Omental fat pad (tissue), 4 donors: ENCODE measurements at places on chromosomes 6 and 20.

DNA sequence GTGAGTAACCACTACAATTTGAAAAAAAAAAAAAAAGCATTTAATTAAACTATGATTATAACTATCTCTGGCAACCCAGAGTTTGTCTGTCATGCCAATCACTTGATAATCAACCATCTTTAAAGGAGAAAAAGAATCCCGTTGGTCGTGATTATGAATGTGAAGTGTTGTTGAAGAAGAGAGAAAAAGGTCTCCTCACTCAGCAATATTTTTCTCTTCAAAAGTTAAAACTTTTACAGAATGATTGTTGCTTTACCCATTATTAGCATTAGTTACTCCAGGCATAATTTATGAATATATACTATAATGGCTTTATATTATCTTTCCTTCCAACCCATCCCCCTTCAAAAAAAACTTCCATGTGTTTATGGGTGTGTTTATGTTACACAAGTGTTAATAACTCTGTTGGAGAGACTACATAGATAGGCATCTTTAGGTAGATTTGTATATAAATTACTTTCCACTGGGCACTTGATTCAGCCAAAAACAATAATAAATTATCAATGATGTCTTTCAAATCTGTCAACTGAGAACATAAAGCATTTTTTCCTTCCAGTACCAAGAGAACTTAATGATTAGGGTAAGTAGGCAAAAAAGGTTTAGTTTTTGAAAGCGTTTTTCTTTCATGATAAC is 5.1 kb downstream of the BMP5 start:
- DNase-seq: no peak

- DNase-seq: no peak
Observed at GRCh38 chr6:76861403-76861802, 601.9 kb downstream of the HTR1B start.

DNA sequence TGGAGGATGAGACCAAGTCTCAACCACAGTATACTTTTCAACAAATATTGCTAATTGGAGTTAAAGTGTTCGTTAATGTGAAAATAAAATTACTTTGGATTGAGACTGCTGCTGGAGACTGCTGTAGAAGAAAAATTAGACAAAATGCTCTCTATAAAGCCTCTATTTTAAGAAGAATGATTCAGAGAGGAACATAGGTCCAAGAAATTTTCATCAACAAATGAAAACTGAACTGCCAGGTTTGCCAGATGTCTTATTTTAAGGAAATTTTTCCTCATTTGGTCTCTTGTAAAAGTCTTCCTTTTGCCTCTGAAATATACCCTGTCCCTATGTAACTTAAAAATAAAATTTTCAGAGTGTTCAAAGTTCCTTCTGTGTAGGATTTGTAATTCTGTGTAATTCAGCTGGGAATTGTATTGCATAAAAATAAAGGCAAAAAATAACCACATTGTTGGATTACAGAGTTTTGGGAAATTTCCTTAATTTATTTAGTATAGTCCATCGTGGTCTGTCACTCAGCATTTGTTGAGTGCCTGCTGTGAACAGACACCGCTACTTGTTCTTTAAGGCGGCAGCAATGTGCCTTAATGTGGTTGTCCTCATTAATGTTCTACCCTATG is 27.4 kb downstream of the ANKS1A start:
- DNase-seq: no peak

DNA sequence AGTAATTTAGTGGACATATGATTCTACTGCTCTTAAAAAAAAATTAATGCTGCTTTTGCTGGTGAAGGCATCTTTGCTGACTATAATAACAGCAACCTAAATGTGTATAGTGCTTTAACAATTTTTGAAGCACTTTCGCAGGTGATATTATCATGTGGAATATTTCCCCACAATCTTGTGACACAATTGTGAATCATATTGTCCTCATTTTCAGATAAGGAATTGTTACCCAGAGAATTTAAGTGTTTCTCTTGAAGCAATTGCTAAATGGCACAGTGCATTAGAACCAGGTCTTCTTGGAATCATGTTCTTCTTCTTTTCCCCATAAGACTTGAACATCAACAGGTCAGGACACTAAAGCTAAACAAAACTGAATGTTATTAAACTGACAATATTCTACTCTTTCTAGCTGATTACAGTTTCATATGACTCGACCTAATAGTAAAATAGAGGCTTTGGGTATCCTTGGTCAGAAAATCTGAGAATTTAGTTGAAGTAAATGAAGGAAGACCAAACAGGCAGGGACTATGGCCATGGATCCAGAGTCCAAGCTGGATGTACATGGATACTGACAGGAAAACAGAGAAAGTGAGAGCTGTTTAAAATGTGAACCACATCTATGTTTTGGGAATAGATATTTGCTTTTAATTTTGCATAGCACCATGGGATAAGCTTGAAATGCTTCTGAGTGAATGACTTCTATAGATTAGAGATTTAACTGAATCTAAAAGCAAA is 121.8 kb upstream of the SLC35B3 start:
- no peak for DNase-seq

DNA sequence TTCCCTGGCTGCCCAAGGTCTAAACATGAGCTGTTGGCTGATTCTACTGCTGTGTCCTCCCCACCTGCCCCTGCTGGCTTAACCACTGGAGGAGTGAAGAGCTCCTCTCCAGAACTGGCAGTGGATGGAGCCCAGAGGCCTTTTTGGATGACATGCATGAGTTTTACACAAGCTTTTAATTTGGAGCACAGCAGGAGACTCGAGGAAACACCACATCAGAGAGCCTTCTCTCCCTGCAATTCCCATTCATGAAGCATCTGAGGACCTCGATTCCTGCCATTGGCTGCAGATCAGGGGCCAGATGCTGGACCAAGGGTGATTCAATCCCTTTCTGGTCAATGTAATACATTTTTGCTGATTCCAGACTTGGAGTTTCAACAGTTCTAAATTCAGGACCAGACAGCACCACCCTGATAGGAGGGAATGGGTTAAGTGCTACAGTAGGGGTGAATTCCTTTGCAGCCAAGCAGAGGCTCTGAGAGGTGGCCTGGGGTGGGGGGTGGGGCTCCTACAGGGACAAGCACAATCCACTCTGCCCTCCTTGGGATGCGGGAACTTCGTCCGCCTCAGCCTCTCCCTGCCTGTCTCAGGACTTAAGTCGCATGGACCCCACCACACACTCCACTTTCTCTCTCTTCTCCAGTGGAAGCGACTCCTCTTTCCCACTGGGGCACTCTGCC is 599 bp upstream of the PSORS1C1 start:
- DNase-seq: no peak

- DNase-seq: no peak
Observed at GRCh38 chr20:61391812-61392520, 139.9 kb downstream of the CDH4 start.

DNA sequence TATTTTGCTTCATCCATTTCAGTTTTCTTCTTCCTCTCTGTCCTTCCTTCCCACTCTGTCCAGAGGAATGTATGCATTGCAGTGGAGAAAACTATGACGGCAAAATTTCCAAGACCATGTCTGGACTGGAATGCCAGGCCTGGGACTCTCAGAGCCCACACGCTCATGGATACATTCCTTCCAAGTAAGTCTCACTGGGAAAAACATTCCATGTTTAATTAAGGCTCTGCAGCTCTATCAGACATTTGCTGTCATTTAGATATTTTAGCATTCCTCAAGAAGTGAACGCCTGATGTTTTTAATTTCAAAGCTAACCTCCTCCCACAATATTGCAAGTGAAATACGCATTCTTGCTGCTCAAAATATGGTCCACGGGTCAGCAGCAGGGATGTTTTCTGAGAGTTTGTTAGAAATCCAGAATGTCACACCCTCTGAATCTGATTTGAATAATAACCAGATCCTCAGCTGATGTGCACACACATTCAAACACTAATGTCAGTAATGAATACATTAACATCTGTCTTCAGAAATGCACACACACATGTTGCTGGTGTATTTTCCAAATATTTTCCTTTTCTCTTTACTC is 12.8 kb downstream of the PLG start:
- no peak for DNase-seq

DNA sequence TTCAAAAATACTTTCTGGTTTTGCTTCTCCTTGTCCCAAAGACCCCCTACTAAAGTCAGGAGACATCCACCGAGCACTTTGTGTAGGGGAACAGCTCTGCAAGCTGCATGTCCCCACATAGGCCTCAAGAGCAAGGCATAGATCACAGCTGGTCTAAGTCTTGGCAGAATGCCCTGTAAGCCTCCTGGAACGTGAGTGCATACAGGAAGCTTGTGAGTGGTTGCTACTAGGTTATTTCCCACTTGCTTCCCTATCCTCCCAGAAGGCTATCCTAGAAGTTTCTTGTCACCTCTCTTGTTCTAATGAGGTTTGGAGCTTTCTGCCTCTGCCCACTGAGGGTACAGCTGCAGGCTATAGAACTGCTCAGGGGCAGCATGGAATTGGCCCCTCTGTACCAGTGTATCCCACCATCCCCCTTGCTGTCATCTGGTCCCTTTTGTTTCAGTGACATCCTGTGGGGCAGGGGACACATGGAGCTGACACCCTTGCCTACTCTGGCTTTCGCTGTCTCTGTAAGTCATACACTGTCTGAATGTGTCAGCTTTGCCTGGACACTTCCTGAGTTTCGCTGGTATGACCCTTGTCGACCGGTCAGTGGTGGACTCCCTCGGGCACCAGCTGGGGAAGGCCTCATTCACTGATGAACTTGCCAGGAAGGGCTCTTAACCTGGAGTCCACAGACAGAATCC is 35.6 kb upstream of the KCNK16 start:
- no peak for DNase-seq

- no peak for DNase-seq
Observed at GRCh38 chr6:109239651-109240321, 142.5 kb downstream of the CD164 start.

- DNase-seq: no peak
Observed at GRCh38 chr20:32352121-32352720, 5.9 kb upstream of the ASXL1 start.

DNA sequence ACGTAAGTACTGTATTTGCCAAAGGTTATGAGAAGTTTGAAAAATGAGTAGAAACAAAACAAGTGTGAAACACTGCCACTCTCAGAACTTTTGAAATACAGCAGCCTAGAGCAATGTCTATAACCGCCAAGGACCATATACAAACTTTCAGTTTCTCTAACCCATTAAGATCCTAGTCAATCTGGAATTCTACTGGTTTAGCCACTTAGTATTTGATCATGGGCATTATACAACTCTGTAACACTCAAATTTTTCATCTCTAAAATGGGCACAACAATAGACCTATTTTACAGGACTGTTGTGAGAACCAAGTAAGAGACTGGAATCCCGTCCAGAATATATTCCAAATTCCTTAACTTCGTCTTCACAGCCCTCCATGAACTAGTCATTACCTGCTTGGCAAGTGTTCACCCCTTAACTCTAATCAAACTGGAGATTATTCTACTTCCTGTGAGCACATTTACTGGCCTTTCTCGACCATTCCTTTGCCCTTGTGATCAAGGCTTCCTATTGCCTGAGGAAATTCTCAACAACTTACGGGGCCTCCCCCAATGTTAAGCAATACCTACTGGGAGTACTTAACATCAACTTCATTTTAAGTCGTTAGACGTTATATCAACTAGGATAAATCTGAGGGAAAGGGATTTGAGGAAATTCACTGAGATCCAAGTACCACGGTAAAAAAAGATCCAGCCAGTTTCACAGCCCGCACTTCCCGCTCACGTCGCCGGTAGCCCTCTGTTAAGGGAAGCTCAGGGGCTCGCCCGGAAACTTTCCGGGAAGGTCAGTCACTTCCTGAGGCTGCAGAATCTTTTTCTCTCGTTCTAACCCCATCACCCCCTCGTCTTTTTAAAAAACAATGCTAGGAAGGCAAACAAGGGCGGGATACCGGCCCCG is 1.1 kb downstream of the EIF2S2 start:
- no peak for DNase-seq

GRCh38 chr20:12152996-12153395 is 235.3 kb downstream of the BTBD3 start:
- DNase-seq: no peak

DNA sequence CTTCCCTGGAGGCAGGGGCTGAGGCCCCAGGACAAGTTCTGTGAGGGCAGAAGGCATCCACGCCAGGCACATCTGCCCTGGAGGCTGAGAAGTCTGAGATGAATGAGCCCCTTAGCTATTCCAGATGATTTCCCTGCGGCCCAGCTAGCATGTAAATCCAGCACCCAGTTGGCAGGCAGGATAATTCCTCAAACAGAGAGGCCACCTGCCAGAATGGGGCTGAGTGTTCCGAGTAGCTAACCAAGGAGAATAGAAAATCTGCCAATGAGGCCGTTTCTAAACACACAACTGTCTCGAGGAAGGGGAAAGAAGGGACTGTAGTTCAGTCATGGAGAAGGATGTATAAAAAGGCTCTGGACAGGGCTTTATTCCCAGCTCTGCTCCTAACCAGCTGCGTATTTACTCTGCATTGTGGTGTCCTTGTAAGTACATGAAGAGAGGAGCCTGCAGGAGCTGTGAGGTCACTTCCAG is 211.4 kb upstream of the CDYL start:
- DNase-seq: no peak

DNA sequence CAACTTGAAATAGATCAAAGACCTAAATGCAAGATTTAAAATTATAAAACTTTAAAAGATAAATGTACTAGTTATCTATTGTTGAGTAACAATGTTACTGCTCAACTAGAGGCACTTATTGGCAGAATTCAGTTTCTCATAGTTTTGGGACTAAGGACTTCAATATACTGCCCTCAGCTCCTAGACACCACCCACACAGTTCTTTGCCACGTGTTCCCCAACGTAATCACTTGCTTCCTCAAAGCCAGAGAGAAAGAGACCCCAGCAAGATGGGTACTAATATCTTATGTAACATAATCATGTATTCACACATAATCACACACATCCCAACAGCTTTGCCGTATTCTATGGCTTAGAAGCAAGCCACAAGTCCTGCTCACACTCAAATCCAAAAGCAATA is 50.3 kb upstream of the SLC22A16 start:
- no peak for DNase-seq

- no peak for DNase-seq
Observed at GRCh38 chr6:111600588-111601445, 4.9 kb downstream of the TRAF3IP2 start.

- no peak for DNase-seq
Observed at GRCh38 chr6:156953479-156954146, 176.4 kb downstream of the ARID1B start.

- DNase-seq: no peak
Observed at GRCh38 chr6:87656857-87657256, 45.2 kb downstream of the AKIRIN2 start.

DNA sequence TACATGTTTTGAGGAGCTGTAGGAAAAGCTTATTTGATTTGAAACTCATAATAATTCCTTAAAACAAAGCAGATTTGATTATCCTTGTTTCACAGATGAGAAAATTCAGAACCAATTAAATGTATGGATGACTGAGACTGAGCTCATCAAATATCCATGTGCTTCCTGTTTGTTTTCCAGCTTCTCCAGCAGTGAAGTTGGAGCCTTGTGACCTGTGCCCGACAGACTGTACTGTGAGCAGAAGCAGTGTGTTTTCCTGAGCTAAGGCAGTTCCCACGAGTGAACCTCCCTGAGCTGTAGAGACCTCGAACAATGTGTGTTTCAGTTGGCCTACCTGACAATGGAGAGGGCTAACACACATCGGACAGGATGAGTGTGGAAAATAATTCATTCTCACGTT is 599.5 kb upstream of the NRSN1 start:
- no peak for DNase-seq
